Psoas muscle (tissue), 8 donors: ENCODE measurements at places on chromosomes 11 and 22.

GRCh38 chr11:92130421-92130831, 94.2 kb upstream of the FAT3 start:
- no peak for DNase-seq

GRCh38 chr22:41991111-41991510, 7.5 kb upstream of the WBP2NL start:
- no peak for DNase-seq

DNA sequence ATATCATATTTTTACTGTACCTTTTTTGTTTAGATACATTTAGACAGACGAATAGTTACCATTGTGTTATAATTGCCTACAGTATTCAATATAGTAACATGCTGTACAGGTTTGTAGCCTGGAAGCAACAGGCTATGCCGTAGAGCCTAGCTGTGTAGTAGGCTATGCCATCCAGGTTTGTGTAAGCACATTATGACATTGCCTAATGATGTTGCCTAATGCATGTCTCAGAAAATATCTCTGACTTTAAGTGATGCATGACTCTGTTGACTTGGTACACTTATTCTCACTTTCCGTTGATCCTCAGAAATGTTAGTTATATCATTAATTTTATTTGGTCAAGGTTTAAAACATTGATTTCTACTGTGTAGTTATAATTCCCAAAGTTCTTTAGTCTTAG, 39.9 kb downstream of the OR2AT4 start:
- DNase-seq = no peak

DNA sequence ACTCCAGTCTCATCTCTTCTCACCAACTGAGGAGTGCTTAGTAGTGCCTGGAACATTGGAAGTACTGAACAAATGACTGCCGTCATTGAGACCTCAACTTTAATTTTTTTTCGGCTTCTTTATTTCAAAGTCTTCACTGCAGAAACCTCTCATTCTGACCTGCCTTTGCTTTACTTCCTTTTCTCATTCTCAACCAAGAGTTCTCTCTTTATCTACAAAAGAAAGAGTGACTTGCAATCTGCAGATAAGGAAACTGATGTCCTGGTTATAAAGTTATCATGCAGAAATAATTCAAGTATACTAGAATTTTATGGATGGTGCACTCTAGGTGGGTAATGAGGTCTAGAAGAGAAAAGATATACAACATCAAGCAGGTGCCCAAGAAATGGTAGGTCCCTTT, 1.2 kb upstream of the EED start:
- no peak for DNase-seq

GRCh38 chr11:73154178-73154577, 12.1 kb upstream of the FCHSD2 start:
- no peak for DNase-seq

- no peak for DNase-seq
Observed at GRCh38 chr11:123178186-123178585, 16.9 kb downstream of the CLMP start.
